ENCODE measurements at places on chromosomes 12 and 14.

GRCh38 chr12:52870361-52871290, 21.8 kb upstream of the KRT78 start:
- DNase-seq: no peak

- DNase-seq: no peak
Observed at GRCh38 chr12:6818222-6818621, 3.4 kb upstream of the GPR162 start.

DNA sequence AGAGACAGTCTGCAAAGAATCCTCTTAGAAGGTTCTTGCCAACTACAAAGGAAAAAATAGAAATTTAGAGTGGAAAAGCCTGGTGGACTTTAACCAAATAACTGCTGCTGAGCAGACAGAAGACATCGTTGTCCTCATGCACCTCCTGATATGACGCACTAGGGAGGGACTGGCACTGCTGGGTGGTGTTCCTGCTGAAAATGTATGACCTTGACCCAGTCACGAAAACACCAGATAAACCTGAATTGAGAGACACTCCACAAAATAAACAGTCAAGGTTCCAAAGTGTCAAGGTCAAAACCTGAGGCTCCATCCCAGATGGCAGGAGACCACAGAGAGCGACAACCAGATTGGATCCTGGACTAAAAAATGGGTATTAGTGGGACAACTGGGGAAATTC, 61.9 kb downstream of the CHGA start:
- DNase-seq: no peak

DNA sequence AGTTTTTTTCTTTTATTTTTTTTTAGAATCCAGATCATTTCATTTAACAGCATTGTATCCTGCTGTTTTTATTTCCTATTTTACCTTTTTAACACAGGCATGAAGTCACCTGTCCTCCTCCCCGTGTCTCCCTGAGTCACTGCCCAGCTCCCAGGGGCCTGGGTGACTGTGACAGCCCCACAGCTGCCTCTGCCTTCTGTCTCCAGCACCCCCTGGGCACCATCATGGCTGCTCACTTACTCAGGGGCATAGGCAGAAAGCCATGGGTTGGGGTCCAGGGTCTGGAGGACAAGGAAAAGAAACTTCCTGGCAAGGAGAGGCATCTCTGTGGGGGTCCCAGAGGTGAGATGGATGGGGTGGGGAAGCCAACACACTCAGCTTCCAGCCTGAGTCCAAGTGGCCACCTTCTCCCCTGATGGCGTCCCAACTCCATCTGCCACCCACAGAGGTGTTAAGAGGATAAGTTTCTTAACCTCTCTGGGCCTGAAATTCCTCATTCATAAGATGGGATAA, 25.3 kb downstream of the TMEM63C start:
- no peak for DNase-seq

- no peak for DNase-seq
Observed at GRCh38 chr12:13538136-13538535, 341.6 kb downstream of the EMP1 start.

DNA sequence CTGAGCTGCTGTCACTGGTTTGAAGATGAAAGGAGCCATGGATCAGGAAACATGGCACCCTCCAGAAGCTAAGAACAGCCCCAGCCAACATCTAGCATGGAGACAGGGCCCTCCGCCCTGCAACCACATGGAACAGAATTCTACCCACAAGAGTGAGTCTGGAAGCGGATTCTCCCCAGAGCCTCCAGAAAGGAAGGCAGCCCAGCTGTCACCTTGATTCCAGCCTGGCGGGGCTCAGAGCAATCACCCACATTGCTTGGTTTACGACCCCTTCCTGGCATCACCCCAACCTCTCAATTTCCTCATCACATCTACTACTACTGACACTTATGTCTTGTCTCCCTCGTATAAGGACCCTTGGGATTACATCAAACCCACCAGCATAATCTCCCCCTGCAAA, 38.5 kb downstream of the OAS2 start:
- DNase-seq: no peak

GRCh38 chr12:38872156-38872555, 33.2 kb downstream of the CPNE8 start:
- no peak for DNase-seq

DNA sequence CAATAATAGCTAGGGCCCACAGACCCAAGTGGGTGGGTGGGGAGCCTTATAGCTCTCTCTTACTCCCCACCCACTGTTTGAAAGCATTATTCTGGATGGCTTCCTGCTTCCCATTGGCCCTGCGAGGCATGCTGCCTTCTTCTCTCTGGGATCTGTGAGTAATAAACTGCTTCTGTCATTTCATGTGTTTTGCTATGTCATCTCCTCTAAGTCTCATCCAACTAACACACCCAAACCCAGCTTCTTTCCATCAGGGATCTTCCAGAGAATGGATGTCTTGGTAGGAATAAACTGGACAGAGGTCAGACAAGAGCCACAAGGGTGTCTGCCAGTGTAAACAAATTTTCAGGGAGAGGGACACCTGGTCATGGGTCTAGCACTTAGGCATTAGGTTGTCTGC, 66.4 kb upstream of the BDKRB2 start:
- DNase-seq: peak; percentile 14

GRCh38 chr12:119372540-119372939, 38.0 kb downstream of the CCDC60 start:
- no peak for DNase-seq

GRCh38 chr14:75223664-75224154, 47.3 kb upstream of the TMED10 start:
- peak; percentile 38 for DNase-seq

- no peak for DNase-seq
Observed at GRCh38 chr12:10849425-10849878, at the start of gene PRR4. Gene PRR4, minus strand, starts transcription at chr12:10849475. Its CDS starts 38 bp downstream, at chr12:10849437.

DNA sequence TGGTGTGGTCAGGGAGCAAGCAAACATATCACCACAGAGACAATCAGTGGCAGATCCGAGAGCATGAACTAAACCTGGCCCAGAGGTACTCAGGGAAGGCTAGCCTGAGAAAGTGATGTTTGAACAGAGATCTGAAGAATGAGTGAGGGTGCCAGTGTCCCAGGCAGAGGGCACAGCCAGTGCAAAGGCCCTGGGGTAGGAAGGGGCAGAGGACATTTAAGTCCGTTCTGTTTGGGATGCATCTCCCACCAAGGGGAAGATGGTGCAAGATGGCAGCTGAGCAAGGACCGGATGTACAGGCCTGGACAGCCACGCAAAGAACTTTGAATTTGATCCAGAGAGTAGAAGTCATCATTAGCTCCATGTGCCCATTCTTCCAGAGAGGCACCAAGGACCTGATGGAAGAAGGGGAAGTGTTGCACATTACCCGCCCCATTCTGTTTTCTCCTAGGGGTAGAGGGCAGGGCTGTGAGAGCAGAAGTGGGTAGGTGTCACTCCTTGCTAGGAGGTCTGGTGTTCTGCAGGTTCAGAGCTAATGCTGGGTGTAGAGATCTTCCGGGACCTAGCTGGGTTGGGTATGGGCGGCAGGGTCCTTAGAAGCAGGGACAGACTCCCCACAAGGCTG, 3.9 kb downstream of the DTX1 start:
- DNase-seq: no peak

- DNase-seq: peak; percentile 55
Observed at GRCh38 chr14:23237772-23238594, at the start of gene RNF212B. Gene RNF212B, plus strand, starts transcription at chr14:23237936. Its CDS starts 2,410 bp downstream, at chr14:23240346.

DNA sequence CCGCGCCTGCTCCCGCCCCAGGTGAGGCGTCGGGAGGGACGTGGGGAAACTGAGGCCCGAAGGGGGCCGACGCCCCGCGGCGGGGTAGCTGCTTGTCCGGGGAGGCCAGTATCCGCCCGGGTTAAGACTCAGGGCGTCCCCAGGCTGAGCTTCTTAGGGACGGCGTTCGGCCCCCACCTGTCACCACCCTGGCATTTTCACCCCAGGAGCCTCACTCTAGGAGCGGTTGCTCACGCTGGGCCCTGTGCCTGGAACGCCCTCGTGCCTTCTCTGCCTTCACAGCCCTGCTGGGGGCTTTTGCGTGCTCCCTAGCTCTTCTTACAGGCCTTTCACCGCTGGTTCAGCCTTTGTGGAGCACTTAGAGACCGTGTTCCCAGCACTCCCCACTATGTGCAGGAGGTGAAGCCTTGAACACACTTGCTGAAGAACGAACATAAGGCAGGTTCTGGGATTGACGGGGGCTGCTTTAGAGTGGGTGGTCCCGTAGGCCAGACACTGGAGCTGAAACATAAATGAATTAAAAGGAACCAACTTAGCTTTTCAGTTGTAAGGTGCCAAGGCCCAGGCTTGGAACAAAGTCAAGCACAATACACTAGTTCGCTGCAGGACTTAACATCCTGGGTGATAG, 601 bp downstream of the ZNF839 start:
- peak; percentile 60 for DNase-seq

- peak; percentile 57 for DNase-seq
Observed at GRCh38 chr12:19507823-19508222, 68.5 kb downstream of the AEBP2 start.

GRCh38 chr12:54032086-54032619, 697 bp upstream of the HOXC5 start:
- DNase-seq: no peak

DNA sequence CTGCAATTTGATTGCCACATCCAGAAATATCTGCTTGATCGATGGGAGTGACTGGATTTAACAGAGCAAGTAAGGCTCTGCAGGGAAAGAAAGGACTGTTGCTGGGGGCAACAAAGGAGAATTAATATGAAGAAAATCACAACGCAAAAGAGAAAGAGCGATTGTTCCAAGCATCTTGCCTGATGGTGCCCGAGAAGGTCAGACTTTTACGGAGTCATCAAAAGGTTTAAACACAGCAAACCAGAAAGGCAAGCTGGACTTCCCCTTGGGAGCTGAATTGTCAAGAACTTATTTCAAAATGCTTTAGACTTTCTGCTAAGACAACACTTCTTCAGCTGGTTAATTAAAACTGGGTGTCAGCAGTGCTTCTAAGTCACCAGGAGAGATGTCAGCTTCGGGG, 791.5 kb downstream of the MED13L start:
- no peak for DNase-seq

DNA sequence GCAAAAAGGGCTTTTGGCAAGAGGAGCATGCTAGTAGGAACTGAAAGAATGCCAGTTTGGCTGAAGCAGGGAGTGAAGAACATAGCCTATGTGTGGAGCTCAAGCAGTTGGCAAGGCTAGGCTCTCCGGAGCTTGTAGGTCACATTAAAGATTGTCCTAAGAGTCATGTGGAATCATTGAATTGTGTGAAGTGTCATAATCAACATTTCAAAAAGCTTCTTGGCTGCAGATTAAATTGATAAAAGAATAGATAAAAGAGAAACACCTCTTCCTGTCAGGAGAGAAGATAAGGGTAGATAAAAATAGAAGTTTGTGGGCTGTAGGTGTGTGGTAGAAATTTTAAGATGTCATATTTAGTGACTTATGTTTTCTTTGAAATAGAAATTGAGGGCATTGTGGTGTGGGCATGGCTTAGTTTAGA, 36.1 kb downstream of the CPSF6 start:
- peak; percentile 7 for DNase-seq

DNA sequence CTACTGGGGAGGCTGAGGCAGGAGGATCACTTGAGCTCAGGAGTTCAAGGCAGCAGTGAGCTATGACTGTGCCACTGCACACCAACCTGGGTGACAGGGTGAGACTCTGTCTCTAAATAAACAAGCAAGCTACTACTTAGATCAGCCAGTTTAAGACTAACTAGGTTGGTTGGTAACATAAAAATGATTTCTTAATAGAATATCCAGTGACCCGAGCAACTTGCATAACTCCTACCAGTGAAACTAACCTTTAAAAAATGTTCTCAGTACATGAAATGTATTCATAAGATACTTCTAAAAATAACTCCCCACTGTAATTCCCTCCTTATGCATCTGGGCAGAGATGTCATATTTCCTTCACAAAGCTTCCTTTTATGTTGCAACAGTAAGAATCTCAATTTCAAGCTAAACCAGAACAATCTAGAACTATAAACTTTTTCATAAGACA, 15.9 kb downstream of the TAOK3 start:
- DNase-seq: peak; percentile 92

- DNase-seq: peak; percentile 31
Observed at GRCh38 chr12:98456576-98457573, 58.5 kb upstream of the TMPO start.

GRCh38 chr12:117334855-117335587, 26.4 kb downstream of the NOS1 start:
- DNase-seq: no peak

DNA sequence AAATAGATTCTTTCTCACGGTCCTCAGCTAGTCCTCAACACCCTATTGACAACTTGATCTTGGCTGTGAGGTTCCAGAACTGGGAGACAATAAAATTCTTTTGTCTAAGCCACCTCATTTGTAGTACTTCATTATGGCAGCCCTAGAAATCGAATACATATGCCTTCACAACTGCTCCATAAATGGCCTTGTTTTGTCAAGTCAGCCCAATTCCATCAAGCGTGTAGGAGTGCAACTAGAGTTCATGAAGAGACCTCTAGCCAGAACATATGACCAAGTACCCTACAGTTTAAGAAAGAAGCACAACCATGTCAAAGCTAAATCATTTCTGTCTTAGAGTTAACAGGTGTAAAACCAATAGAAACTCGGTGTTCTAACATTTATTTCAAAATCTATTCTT, 45.0 kb upstream of the PLEKHA5 start:
- no peak for DNase-seq

DNA sequence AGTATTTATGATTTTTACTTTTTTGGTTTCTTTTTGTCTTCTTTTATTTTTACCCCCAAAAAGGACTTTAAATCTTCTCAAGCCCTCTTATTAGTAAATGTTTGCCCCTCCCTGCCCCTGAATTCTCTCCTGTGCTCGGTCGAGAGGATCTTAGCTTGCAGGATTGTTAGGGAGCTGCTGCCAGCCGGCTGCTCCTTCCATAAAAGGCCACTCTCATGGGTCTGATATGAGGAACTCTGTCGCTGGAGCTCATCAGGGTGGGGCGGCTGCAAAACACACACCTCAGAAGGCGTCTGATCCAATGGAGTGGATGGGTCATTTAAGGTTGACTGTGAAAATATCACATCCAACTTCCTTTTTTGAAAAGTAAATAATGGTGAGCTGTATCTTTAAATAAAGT, 8.5 kb downstream of the LTBR start:
- no peak for DNase-seq

DNA sequence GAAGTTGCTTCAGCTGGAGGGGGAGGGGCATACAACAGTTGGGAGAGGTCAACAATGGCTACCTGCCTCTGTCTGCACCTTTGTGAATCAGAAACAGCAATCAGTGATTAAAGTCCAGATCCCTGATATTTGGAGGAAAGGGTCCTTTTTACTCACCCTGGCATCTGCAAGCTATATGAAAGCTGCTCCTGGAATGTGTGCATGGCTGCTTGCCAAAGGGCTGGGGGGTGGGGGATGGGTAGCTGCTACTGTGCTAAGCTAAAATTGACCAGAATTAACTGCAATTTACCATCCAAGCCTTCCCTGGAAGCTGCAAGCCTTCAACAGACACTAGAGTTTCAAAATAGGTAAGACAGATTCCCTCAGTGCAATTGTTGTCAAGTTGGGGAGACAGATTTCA, 13.5 kb upstream of the GTF2A1 start:
- no peak for DNase-seq

- no peak for DNase-seq
Observed at GRCh38 chr14:86510491-86510890, 980.5 kb downstream of the FLRT2 start.

- no peak for DNase-seq
Observed at GRCh38 chr12:76990716-76991115, 74.7 kb downstream of the E2F7 start.
